ENCODE measurements at places on chromosomes 2 and 18.
A peak's percentile ranks its signal among the peaks of the same experiment; 100 is the strongest.

DNA sequence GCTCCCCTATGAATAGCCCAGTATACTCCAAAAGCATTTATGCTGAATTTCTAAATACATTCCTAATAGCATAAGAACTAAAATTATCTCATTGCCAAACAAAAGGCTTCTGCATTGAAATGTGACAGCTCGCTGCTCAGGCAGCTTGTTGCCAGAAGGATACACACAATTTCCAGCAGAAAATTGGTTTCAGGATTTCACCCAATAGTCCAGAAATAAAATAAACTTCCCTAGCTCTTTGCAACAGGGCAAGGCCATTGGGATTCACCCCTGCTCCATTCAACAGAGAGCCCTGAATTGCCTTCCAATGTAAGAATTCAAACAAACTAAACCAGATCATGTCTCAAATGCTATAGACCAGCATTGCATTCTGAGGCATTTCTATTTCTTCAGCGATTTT is 70.7 kb downstream of the RBM43 start:
- no peak for DNase-seq

DNA sequence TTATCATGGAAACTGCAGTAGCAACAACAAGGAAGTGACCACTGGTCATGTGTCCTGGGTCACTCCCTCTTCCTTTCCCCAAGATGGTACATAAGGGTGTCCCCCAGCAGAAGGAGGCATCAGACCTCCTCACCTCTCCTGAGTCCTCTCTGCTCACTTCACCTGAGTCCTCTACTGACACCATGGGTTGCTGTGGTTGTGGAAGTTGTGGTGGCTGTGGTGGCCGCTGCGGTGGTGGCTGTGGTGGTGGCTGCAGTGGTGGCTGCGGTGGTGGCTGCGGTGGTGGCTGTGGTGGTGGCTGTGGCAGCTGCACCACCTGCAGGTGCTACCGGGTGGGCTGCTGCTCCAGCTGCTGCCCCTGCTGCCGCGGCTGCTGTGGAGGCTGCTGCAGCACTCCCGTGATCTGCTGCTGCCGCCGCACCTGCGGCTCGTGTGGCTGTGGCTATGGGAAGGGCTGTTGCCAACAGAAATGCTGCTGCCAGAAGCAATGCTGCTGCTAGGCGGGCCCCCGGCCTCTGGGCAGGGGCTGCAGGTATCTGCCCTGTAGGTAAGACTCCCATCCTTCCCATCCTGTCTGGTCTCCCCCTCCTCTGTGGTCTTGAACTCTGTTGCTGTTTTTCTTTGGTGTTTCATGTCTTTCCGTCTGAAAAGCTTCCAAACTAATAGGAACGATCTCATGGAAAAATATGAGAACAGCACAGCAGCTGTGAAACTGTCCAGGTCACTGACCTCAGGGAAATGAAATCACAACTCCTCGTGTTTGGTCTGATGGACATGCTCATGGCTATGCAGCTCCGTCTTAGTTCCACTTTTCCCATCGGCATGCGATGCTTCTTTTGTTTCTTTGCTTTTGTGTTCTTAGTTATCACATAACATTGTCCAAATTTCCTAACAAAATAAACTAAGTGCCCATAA is at the start of gene SCYGR4:
TSS of gene SCYGR4 (plus strand) at position 183 of the 915 bp plus-strand sequence. CDS start at position 183, 0 bp downstream.
- no peak for DNase-seq

- peak; percentile 54 for DNase-seq
Measured at GRCh38 chr18:48841381-48842258, 109.1 kb downstream of the SMAD7 start.

- DNase-seq: no peak
Measured at GRCh38 chr2:120203251-120204021, 19.8 kb downstream of the TMEM185B start.

- DNase-seq: no peak
Measured at GRCh38 chr2:128605931-128606330, 287.3 kb upstream of the HS6ST1 start.

GRCh38 chr18:6342990-6343389 is 71.7 kb downstream of the L3MBTL4 start:
- no peak for DNase-seq

DNA sequence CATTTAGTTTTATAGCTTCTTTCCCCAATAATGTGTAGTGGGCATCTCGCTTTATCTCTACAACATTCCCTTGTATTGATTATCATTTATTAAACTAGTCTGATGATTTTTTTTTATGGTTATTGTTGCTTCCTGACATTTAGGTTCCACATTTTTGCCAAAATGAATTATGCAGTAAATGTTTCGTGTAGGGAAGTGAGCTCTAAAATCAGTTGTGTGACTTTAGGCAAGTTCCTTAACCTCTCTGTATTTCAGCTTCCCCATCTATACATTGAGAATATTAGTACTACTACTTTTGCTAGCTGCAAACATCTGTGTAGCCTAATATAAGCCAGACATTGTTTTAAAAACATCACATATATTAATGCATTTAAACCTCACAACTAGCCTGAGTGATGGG is 22.9 kb downstream of the SOCS6 start:
- DNase-seq: no peak

- no peak for DNase-seq
Measured at GRCh38 chr2:192202373-192202772, 7.6 kb upstream of the TMEFF2 start.

DNA sequence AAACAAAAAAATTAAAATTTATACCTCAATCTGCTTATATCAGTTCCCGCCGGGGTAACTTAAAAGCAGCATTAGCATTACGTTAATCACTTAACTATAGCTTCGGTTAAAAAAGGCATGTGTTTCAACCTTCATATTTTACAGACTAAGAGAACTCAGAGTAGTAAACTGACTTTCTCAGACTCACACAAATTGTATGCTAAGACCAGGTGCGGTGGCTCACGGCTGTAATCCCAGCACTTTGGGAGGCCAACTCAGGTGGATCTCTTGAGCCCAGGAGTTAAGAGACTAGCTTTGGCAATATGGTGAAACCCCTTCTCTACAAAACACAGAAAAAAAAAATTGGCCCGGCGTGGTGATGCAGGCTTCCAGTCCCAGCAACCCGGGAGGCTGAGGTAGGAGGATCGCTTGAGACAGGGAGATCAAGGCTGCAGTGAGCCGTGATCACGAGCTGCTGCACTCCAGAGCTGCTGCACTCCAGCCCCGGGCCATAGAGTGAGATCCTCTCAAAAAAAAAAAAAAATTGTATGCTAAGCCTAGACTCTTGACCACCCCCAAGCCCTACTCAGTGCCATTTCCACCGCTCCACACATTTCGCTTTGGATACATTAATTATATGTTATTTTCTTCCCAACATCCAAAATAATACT is 2.4 kb downstream of the HNRNPLL start:
- no peak for DNase-seq

DNA sequence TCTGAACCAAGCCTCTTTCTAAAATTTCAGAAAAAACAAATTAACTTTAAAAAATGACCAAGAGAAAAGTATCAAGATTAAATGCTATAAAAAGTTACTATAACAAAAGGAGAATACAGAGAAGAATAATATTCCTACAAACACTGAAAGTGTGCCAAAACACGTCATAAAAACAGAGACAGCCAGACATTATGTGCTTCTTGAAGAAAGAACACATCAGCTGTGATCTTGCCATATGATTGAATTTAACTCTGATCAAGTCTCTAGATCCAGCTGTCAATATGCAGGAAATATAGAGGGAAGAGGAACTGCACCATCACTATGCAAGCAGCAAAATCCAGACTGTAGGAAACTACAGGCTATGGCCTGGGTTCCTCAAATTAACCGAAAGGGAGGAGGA is 33.7 kb upstream of the COL5A2 start:
- DNase-seq: no peak

DNA sequence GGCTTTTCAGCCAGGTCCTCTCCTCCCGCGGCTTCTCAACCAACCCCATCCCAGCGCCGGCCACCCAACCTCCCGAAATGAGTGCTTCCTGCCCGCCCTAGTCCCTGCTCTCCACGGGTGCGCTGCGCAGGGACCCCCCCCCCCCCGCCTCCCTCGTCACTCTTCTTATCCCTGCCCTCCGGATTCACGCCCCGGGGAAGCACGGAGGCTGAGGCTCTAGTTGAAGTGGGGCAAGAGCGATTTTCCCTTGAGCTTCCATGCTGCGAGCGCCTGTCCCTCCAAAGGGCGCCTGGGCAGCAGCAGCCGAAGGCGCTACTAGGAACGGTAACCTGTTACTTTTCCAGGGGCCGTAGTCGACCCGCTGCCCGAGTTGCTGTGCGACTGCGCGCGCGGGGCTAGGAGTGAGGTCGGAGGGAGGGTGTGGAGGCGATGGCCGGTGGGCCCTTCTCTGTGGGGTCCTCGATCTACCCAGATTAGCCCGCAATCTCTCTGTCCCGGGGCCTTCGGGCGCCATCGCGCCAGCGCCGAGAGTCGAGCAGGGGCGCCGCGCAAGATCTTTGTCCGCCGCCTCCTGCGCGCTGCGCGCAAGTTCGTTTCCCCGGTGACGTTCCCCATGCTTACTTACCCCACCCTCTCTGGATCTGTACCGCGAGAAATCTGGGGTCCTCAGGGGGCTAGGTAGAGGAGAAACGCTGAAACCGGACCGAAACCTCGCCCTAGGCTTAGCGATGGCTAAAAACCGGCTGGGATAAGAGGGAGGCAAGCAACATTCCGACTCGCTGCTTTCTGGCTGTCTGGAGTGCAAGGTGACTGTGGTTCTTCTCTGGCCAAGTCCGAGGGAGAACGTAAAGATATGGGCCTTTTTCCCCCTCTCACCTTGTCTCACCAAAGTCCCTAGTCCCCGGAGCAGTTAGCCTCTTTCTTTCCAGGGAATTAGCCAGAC is 677 bp downstream of the GAD1 start:
- DNase-seq: no peak

DNA sequence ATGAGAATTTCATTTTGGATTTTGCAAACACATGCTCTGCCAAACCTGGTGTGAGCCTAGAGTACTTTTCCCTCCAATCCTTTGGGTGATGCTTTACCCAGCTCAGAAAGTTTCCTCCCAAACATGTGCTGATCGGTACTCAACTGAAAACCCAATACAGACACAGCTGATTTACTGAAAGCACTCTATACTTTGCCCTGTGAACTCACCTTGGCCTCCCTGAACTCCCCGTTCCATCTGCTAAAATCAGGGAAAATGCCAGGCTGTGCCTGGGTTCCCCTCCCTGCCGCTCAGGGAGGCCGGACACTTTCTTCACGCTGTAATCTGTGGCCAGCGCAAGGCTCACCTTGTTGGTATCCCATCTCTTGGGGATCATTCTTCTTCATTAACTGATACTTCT is 391.2 kb downstream of the CBLN2 start:
- no peak for DNase-seq

GRCh38 chr2:26932974-26933373 is 37.5 kb upstream of the MAPRE3 start:
- DNase-seq: no peak

GRCh38 chr18:76482971-76483691 is 11.9 kb downstream of the ZNF516 start:
- DNase-seq: no peak

GRCh38 chr2:221562226-221562625 is 9.9 kb downstream of the EPHA4 start:
- no peak for DNase-seq

- no peak for DNase-seq
Measured at GRCh38 chr2:26591619-26592505, 49.3 kb downstream of the CIB4 start.

GRCh38 chr2:47300609-47301276 is 102.2 kb upstream of the MSH2 start:
- no peak for DNase-seq

DNA sequence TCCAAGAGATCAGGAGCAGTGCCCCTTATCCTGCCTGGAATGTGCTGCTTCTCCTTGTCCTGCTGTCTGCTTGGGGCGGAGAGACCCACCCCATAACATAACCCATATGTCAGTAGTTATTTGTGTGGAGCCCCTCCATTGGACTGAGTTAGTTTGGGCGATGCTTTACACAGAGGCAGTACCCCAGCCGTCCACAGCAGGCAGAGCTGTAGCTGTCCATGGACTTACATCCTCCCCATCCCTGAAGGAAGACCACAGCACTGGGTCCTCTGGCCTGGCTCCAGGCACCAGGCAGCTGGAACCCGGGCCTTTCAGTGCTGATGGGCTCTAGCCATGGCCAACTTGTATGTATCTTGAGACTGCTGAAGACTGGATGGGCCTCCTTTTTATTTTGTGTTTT is 20.3 kb downstream of the GKN2 start:
- no peak for DNase-seq

DNA sequence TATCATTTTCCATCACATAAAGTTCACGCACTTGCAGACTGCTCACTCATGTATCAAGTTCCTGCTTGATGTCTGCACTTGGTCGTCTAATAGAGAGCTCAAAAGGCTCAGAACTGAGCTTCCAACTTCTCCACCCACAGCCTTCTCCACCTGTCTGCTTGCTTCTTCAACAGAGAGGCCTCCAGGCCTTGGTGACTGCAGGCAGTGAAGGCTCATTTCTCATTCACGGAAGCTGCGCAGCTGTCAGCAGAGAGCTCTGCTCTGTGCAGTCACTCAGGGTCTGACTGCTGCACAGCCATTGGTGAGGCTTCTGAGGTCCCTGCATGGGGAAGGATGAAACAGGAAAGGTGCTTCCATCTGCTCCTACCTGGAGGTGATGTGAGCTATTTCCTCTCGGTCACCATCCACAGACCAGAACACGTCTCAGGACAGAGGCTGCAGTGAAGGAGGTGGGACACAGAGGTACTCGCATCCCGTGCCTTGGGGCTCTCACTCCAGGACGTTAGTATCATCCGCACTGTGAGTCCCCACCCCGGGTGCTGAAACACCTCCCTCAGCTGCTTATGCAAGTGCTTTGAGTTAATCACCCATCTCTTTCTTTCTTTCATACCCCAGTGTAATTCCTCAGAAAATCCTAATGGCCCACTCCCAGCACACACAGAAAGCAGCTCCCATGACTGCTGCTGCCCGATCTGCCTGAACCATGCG is 126.2 kb downstream of the TMEM18 start:
- DNase-seq: no peak

- peak; percentile 46 for DNase-seq
Measured at GRCh38 chr2:24702800-24703199, 90.4 kb downstream of the PTRHD1 start.

DNA sequence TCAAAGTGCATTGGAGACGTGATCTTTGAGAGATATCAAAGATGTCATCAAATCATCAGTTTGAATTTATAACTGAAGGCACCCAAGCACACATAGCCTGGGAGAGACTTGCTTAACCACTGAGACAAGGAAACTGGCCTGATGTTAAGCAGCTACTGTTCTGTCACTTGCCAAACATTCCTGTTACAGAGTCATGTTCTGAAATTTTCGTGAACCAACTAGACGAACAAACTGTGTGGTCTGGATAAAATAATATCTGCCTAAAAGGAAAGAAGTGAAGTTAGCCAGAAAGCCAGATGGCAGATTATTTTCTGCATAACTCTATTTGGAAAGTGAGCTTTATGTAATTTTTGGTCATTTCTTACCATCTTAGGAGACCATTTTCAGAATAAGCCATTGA is 51.4 kb downstream of the SPATS2L start:
- no peak for DNase-seq

GRCh38 chr18:36130039-36130831 is 536 bp downstream of the ELP2 start:
- no peak for DNase-seq

GRCh38 chr2:36380624-36381481 is 25.3 kb downstream of the CRIM1 start:
- peak; percentile 99 for DNase-seq
